ENCODE measurements at places on chromosomes 16 and 17.

DNA sequence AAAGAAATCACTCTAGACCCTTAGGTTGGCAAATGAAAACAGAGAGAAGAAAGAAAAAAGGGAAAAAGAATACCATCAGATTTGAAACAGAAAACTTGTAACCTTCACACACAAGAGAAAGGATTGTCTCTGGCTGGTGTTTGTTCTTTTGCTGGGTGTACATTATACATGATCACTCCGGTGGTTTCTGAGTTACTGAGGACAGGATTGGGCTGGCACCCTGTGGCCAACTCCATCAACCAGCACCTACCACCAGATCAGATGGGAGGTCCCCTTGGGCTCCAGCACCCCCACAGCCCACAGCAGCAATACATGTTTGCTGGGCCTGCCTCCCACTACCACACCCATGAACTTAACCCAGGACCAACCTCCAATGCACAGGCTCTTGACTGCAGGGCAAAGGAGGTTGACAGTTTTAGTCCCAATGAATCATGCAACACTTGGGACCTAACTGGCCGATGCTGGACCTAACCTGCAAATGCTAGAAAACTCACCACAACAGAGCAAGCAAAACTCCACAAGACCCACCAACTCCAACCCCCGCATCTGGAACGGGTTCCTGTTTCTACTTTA lies 308.3 kb downstream of the SOX9 start:
- no peak for DNase-seq

GRCh38 chr16:88296437-88297177 lies 86.2 kb upstream of the ZNF469 start:
- no peak for DNase-seq

GRCh38 chr17:7650509-7651096 lies at the start of gene ATP1B2:
Gene ATP1B2 (plus strand): TSS chr17:7650926. CDS start chr17:7651519, 593 bp downstream.
- DNase-seq: no peak

GRCh38 chr16:89444151-89444723 lies 46.1 kb downstream of the ANKRD11 start:
- no peak for DNase-seq

GRCh38 chr16:89383095-89384003 lies 107.0 kb downstream of the ANKRD11 start:
- no peak for DNase-seq

- DNase-seq: no peak
Observed at GRCh38 chr16:28537076-28537475, 1.7 kb downstream of the NUPR1 start.

GRCh38 chr17:19421926-19422325 lies 10.9 kb downstream of the RNF112 start:
- DNase-seq: no peak

DNA sequence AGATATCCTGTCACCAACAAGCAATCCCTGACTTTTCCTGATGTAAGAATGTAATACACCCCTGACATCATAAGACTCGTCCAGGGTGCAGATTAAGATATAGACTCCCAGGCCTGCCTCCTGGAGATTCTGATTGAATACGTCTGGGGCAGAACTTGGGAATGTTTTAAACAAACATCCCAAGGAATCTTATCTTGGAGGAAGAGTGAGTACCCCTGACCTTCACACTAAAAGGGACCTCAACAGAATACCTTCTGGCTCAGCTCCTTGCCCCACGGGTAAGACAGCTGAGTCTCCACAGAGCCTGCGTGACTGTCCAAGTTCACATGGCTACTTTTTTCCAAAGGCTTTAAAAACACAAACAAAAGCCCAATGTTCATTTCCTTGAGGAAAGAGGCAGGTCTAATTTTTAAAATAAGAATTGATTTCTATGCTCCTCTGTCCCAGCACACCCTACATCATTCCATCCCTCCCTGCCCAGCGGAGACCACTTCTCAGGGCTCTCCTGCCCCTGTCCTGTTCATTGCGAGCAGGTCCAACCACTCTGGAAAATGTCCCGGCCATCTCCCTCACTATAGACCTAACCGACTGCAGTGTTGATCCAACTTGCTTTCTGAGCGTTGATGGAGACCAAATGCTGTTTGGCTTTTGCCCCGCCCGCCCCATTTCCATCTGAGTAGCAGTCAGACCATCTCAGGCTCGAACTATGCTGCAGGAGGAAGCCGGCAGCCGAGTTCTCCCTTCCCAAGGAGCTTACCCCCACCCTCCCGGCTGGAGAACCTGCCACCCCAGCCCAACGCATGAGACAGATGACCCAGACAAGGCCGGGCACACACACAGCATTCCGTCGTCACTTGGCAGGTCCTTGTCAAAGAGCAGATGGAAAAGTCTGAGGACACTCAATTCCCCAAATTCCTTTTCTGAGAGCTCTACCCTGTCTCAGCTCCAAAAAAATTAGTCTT lies 44.1 kb upstream of the MYH10 start:
- no peak for DNase-seq

GRCh38 chr16:66265048-66265415 lies 101.5 kb upstream of the CDH5 start:
- no peak for DNase-seq

- no peak for DNase-seq
Observed at GRCh38 chr17:2406271-2406902, 5.5 kb upstream of the MNT start.

DNA sequence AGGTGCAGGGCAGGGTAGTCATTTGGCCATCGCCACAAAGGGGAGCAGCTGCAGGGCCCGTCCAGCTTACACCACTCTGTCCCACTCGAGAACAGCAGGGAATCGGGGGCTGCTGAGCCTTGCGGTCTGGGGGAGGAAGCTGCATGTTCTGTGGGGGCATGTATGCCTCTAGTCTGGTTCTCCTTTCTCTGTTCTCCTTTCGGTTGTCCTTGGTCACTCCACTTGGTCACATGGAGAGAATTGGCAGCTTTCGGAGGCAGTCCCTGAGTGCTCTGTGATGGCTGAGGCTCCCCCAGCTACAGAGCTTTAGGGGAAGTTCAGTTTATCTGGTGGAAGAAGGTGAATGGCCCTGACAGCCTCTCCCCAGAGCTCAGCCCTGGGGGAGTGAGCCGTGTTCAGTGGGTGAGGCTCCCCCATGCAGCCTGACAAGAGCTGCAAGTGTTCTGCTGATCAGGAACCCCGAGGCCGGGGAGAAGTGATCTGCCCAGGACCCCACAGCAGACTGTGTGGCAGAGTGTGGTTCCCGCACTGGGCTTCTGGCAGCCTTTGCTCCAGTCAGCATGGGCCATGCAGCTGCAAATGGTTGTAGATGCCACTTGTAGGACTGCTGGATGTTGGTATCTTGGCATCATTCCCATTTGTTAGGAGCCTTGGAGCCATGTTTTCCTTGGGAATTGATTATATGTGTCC lies 22.3 kb upstream of the SMPD3 start:
- DNase-seq: no peak

GRCh38 chr17:50106393-50107131 lies 11.4 kb downstream of the PDK2 start:
- DNase-seq: no peak

GRCh38 chr16:82404586-82405315 lies 222.0 kb upstream of the CDH13 start:
- DNase-seq: no peak

DNA sequence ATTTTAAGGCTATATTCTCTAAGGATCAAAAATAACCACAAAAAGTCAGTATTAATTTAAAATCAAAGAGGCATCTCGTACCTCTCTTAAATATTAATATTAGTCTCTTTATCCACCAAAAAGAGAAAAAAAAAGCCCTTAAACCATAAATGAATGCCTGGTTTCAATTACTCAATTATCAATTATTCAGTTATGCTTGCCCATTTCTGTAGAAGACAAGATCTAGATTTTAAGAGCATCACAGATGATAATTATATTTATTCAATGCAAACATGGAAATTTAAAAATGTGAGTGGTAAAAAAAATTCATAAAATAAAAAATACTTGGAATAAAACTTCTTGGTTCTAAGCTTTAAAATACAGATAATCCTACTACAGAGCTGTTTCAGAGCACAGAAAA lies 125.7 kb upstream of the CORO6 start:
- DNase-seq: no peak

DNA sequence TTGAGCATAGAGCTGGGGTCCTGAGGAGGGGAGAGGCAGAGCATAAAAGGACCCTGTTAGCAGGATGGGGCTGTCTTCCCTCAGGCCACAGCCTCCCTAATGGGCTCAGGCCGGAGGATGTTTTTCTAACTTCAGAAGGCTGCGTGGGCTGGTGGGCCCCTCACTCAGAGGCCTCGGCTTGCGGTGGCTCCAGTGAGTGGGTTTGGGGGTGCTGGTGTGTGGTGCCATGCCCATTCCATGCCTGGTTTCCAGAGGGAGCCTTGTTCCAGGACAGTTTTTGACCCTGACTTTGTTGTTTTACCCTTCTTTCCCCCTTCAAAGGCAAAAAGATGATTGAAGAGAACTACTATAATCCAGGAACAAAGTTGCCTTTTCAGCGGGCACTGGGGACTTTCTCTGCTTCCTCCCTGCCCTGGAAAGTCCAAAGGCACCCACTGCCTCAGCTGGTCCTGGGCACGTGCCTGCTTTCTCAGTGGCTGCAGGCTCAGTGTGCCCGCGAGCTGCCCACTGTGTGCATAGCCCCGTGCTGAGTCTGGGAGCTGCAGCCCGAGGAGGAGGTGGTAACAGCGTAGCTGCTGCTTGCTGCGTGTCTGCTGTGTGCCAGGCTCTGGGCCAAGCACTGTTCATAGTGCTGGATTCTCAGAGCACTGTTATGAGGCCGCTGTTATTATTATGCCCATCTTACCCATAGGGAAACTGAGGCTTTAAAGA lies 11.8 kb downstream of the NKD1 start:
- DNase-seq: no peak

GRCh38 chr17:39122991-39123390 lies 28.4 kb downstream of the PLXDC1 start:
- DNase-seq: no peak

GRCh38 chr17:82301916-82302567 lies 15.4 kb downstream of the CD7 start:
- DNase-seq: no peak

GRCh38 chr17:51155416-51155815 lies 2.1 kb downstream of the NME1 start:
- no peak for DNase-seq

GRCh38 chr16:56388209-56388608 lies 37.1 kb downstream of the AMFR start:
- no peak for DNase-seq

DNA sequence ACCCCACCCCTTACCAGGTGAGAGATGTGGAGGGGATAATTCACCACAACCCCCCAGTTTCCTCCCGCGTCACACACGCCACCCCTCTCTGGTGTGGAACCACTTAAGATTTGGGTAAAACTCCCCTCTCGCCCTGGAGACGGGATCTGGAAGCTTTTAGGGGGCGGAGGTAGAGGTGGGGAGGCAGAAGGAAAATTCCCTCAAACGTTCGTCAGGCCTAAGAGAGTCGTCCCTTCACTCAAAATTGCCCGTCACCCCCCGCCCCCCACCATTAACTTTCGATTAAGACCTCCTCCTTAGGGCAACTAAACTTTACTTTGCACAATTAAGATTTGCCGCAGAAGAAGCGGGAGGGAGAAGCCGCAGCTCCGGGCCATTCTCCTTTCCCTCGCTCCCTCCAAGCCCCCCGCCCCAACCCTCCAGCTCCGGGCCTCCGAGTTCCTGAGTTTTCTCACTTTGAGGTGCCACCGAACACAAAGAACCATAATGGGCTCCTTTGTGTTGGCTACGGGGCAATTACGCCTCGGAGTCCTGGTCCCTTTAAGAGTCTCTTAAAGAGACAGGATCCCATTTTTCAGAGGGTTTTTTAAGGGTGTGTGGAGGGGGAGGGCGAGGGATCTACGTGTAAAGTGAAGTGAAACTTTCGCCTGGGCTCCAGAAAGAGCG lies 985 bp upstream of the FZD2 start:
- DNase-seq: no peak

GRCh38 chr17:2692781-2693135 lies 18.8 kb downstream of the CLUH start:
- DNase-seq: no peak

DNA sequence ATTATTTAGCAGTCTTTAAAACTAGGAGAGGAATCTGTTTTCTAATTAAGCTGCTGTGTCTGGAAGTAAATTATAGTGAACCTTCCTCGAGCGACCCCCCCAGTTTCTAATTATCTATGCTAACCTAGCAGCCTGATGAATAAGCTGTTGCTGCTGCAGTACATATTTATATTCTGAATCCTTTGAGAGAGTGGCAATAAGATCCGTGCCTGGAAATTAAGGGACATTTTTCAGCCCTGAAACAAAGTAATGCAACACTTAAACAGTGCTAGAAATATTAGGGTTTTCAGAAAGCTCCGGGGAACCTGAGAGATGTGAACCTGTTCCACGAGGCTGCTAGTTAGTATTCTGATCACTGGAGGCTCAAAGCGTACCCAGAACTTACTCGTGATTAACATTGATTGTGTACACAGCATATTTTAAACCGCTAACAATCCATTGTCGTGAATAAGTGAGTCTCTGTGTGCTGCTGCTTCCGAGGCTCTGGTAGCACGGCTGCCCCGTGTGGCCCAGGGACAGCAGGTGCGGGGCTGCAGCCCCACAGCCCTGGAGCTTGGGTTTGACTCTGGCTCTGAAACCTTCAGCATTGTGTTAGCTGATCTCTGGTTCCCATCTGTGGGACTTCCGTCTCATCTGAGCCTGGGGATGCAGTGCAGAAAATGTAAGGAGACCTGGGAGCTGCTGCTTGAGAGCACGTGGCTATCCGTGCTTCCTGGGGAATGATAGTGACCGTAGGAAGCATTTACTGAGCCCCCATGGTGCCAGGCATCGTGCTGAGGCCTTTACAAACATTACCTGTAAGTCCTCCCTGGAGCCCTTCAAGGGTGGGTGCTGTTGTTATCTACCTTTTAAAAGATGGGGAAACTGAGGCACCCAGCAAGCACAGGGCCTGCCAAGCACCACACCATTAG lies 190.9 kb upstream of the CHMP6 start:
- DNase-seq: no peak

DNA sequence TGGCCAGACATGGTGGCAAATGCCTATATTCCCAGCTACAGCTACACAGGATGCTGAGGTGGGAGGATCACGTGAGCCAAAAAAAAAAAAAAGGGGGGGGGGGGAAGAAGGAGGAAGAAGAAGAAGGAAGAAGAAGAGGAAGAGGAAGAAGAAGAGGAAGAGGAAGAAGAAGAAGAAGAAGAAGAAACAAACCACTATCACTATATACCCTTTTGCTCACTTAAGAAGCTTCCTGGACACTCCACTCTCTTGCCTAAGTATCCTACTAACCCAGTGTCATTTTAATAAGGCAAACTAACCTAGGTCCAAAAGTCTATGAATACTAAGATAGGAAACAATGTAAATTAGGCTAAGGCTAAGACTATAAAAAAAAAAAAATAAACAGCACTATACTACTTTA lies 54.8 kb downstream of the GPATCH8 start:
- no peak for DNase-seq

GRCh38 chr17:69246726-69247375 lies 18.2 kb upstream of the ABCA10 start:
- DNase-seq: peak; percentile 45

GRCh38 chr16:46743232-46743719 lies 4.9 kb downstream of the MYLK3 start:
- no peak for DNase-seq

Data from astrocyte of the cerebellum (primary cell).